ENCODE measurements at places on chromosomes 2 and 18. TPM values are rescaled to one million over a fixed set of nuclear protein-coding genes. Genes with fewer than 3 reads are reported as not detected.

Gene TLX2
- not detected for total RNA-seq

Gene CACNB4
- 0.86 TPM for total RNA-seq

Gene CYS1
- 13.3 TPM for total RNA-seq

Gene ELP2
- 48.9 TPM for total RNA-seq

Gene CENPA
- total RNA-seq = 0.91 TPM

Gene CDKL4
- total RNA-seq = 1.1 TPM

Gene SLC11A1
- 6.4 TPM for total RNA-seq

Gene FAM237A
- 0.60 TPM for total RNA-seq

Gene USP40
- 18.6 TPM for total RNA-seq

DNA sequence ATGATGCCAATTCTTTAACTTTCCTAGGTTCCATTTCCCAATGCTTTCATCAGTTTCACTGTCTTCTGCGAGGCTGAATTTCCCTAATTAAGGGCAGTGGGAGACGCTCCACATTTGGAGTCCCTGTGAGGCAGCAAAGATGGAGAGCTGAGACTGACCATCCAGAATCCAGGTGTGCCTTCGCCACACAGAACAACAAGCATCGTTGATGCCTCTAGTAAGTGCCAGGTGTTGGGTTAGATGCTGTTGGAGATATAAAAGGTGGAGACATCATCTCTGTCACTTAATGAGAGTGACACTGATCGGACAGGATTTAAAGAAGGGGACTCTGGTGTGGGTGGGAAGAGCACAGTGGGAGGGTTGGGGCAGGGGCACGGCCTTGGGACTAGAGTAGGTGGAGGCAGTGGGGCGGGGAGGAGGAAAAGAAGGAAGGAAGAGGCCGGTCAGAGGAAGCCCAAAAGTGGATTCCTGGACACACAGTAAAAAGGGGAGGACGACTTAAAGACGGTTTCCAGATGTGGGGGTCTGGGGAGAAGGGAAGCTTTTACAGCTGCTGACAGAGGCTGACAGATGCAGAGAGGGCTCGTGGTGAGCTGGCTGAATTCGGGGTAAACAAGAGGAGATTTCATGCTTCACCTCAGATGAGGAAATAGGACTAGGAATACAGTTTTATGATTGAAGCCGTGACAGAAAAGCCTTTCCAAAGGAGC is 113.0 kb downstream of the BCL2 start:
- DNase-seq = no peak

DNA sequence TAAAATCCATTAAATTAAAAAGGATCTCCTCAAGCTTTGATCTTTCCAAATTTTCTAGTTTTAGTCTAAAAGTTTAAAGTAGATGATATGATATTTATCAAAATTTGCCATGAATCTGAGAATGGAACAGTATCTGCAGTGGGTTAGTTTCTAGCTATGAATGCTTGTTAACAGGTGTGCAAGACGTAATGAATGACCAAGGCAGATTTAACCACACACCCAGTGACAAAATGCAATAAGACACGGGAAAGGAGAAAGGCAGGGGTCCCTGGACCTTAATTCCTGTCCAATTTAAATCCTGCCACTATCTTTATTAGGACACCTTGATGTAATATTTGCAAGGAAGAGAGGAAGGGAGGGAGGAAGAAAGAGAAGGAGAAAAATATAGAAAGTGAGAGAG is 30.5 kb upstream of the PEX13 start:
- DNase-seq = no peak

- DNase-seq = no peak
Observed at GRCh38 chr18:24315170-24315569, 82.5 kb downstream of the OSBPL1A start.

DNA sequence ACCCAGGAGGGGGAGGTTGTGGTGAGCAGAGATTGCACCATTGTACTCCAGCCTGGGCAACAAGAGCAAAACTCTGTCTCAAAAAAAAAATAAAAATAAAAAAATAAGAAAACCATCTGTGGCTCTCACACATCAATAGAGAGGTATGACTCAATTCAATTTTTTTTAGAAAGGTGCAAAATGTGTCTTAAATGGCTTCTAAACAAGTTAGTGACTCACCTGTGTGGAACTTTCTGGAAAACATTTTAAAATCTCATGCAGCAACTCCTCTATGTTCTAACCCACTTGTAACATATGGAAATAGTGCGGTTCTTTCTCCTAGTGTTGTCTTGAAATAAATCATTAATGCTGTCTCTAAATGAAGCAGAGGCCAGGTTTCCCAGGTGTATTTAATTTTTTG is 10.7 kb upstream of the SULT1C4 start:
- DNase-seq = no peak

GRCh38 chr2:38146907-38147307 is 71.0 kb upstream of the CYP1B1 start:
- DNase-seq = peak; percentile 26

DNA sequence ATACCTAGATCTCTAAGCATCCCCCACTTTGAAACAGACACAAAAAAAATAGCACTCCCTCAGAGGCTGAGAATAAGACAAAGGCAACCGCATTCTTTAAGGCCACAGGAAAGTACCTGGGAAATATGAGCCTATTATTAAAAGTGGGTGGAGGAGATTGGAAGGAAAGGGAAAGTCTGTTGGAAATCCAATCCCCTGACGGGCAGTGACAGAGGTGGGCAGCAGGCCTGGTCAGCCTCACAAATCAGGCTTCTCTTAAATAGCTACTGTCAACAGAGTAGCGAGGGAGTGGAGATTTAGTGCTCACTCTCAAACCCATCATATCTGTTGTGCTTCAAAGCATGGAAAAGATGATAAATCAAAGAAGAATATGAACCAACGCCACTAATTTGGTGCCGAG is 324.4 kb downstream of the ALK start:
- no peak for DNase-seq

DNA sequence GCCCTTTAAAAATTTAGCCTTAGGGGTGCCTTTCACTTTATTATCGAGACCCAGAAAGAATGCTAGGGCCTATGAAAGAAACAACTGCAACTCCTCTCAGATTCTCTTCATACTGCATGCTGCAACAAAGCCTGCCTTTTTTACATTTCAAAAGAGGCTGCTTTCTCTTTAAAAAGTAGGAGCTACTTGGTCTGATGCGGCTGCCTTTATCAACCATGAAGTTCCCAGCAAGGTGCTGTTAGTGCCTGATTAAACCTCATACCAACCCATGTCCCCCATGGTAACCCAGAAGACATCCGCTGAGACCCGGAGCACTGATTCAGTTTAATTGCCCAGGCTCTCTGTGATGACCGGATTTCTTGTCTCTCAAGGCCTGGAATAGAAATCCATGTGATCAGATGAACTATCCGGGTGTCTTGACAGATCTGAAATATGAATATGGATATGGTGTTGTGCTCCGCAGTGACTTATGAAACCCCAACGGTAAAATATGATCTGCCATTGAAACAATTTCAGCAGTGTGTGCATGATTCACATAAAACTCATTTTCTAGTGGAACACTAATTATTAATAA is 368.3 kb downstream of the ZNF521 start:
- DNase-seq = no peak

GRCh38 chr2:21291426-21291825 is 167.7 kb downstream of the TDRD15 start:
- DNase-seq = no peak

GRCh38 chr18:54268751-54269150 is 566 bp upstream of the POLI start:
- DNase-seq = no peak

GRCh38 chr2:226837334-226837733 is 1.5 kb downstream of the RHBDD1 start:
- no peak for DNase-seq

DNA sequence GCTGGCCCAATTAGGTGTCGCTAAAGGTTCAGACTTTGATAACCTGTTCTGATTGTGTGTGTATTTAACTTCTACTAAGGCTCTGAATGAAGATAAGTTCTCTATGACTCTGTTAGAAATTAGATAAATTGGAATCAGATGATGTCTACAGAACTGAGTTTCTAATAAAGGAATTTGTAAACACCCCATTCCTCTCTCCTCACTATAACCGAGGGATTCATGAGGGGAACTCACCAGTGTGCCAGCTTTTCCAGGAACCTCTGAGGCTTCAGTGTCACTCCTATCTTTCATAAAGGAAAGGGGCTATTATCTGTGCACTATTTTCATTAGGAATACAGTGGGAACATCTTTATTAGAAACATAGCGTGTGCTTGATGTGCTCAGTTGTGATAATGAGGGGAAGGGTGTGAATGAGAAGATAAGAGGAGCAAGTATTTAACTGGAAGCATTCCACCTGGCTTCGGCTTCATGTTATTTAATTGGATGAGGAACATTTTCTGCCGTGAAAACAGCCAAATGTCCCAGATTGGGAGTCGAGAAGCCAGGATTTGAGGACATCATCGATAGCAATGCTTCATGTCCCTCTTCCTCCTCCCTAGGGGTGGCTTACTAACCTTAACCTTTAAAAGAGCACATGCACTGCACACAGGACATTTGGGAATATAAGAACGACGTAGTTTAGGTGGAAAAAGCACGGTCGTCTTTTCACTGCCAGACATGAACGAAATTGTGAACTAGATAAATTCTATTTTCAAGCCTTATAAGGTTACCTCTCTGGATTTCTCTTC is 84.8 kb upstream of the TCF4 start:
- DNase-seq = no peak
